ENCODE measurements at places on chromosomes 11 and 22. TPM values are rescaled to one million over a fixed set of nuclear protein-coding genes. Genes with fewer than 3 reads are reported as not detected.

The ZBTB44 gene
- total RNA-seq = 28.0 TPM

The RRP7A gene
- total RNA-seq = 54.8 TPM

The MYO18B gene
- not detected for total RNA-seq

The HARBI1 gene
- total RNA-seq = 5.8 TPM

The ANGPTL5 gene
- total RNA-seq = not detected

The KRTAP5-1 gene
- total RNA-seq = not detected

The OR52E8 gene
- total RNA-seq = not detected

The GGTLC2 gene
- total RNA-seq = not detected

The YPEL1 gene
- 0.15 TPM for total RNA-seq

The HBG2 gene
- not detected for total RNA-seq

The MMP8 gene
- 18.9 TPM for total RNA-seq

The SELENOM gene
- 12.4 TPM for total RNA-seq

The APOL1 gene
- total RNA-seq = 14.0 TPM

The SYT13 gene
- total RNA-seq = not detected

The VSIG10L2 gene
- not detected for total RNA-seq

The TMEM132A gene
- total RNA-seq = 31.7 TPM

The SERHL2 gene
- 11.0 TPM for total RNA-seq

The OR51I1 gene
- total RNA-seq = 0.34 TPM

The NLRP6 gene
- not detected for total RNA-seq

The MMP13 gene
- not detected for total RNA-seq

The MGAT3 gene
- not detected for total RNA-seq

The FAT3 gene
- total RNA-seq = under 0.01 TPM

The DMC1 gene
- 0.69 TPM for total RNA-seq

The CTTN gene
- total RNA-seq = 270 TPM

The HSPB2 gene
- 0.31 TPM for total RNA-seq

The CRYBB1 gene
- total RNA-seq = not detected

The LMO1 gene
- total RNA-seq = not detected

The CATSPERZ gene
- total RNA-seq = 0.73 TPM

The OR51E2 gene
- not detected for total RNA-seq

The NRGN gene
- 1.7 TPM for total RNA-seq

The MIAT gene
- 0.46 TPM for total RNA-seq

The RAB38 gene
- 248 TPM for total RNA-seq

The GPHA2 gene
- total RNA-seq = not detected

All from melanocyte of skin (primary cell).